ENCODE measurements at places on chromosomes 16 and 17.

DNA sequence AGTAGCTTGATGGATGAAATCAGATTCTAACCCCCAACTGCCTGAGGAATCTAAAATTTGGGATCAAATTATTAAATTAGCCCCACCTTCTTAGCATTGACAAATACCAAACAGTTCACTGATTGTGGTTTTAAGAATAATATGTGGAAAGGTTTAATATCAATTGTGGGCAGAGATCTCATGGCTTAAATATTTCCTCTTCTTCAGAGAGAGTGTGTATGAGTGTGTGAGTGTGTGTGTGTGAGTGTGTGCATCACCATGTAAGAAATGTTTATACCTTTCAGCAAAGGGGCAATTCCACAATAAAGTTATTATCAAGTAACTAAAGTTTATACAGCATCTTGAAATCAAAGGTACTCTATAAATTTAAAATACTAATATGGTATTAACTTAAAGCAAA lies 3.2 kb downstream of the SMURF2 start:
- DNase-seq, result no peak

GRCh38 chr17:39600997-39601597 lies 6.6 kb downstream of the NEUROD2 start:
- no peak for DNase-seq

DNA sequence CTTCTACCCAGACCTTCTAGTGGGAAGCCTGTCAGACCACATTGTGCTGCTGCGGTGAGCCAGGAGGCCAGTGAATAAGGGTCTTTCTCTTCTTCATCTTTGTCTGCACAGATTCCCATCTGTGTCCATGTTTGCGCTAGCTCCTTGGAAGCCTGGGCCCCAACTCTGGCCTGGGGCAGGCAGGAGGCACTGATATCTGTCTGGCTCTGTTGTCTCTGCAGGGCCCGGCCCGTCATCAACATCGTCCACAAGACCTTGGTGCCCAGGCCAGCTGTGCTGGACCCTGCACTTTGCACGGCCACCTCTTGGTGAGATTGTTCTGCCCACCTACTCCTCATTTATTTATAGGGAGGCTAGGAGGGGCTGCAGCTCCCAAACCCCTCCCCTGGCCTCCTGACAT lies 18.3 kb downstream of the ITGA3 start:
- DNase-seq, result no peak

GRCh38 chr17:9931144-9931741 lies 26.2 kb upstream of the RCVRN start:
- no peak for DNase-seq

- no peak for DNase-seq
Observed at GRCh38 chr16:84313921-84314320, 19.2 kb downstream of the WFDC1 start.

GRCh38 chr16:12617401-12617819 lies 186.3 kb downstream of the CPPED1 start:
- no peak for DNase-seq

DNA sequence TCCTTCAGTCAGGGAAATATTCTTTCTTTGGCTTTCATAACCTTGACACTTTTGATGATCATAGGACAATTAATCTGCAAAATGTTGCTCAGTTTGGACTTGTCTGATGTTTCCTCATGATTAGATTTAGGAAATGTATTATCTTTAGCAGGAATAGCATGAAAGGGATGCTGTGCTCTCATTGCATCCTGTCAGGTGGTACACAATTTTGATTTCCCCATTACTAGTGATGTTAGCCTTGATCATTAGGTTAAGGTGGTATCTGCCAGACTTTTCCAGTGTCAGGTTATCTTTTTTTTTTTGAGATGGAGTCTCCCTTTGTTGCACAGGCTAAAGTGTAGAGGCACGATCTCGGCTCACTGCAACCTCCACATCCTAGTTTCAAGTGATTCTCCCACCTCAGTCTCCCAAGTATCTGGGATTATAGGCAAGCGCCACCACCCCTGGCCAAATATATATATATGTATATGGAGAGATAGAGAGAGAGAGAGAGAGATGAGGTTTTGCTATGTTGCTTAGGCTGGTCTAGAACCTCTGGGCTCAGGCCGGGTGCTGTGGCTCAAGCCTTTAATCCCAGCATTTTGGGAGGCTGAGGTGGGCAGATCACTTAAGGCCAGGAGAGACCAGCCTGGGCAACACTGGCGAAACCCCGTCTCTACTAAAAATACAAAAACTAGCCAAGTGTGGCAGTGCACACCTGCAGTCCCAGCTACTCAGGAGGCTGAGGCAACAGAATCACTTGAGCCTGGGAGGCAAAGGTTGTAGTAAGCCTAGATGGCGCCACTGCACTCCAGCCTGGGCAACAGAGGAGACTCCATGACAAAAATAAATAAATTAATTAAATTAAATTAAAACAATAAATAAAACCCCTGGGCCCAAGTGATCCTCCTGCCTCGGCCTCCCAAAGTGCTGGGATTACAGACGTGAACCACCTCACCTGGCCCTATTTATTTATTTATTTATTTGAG lies 15.8 kb upstream of the CAVIN1 start:
- DNase-seq, result no peak

GRCh38 chr16:66930189-66930588 lies 4.0 kb downstream of the CIAO2B start:
- DNase-seq, result no peak

DNA sequence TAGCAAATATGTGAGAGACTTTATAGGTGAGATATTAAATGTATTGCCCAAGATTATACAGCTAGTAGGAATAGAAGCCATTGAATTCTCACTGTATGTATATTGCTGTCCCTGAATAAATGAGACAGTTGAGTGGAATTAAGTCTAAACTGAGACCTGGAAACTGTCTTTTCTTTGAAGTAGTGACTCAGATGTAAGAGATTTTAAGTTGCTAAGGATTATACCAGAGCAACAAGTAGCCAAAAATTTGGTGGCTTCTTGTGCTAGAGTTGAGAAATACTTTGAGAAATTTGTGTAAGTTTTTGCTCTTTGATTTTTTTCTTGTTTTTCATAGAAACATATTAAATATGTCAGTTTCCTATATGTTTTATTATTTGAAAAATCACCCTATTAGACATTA lies 58.7 kb downstream of the TANC2 start:
- no peak for DNase-seq

DNA sequence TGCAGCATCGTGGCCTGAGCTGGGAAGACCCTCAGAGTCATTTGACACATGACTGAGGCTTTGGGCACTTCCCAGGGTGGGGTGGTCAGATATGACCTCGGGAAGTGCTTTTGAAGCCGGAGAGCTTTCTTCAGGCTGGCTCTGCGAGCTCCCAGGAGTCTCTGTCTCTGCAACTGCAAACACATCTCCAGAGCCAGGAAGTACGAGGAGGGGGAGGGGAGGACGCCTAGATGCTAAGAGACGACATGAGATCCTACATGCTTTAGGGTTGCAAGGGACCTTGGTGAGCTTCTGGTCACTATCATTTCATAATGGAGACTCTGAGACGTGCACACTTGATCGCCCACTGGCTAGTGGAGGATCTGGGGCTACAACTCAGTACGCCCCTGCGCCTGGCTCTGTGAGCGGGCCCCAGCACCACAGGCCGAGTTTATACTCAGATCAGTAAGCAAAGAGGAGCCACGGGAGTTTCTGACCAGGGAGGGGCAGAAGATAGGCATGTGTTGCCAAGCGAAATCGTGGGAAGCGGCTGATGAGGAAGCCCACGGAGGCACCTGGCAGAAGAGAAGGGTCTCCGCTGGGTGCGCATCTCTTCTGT lies 527 bp upstream of the MGAT5B start:
- no peak for DNase-seq

GRCh38 chr17:29368926-29369325 lies 21.2 kb upstream of the TAOK1 start:
- no peak for DNase-seq

DNA sequence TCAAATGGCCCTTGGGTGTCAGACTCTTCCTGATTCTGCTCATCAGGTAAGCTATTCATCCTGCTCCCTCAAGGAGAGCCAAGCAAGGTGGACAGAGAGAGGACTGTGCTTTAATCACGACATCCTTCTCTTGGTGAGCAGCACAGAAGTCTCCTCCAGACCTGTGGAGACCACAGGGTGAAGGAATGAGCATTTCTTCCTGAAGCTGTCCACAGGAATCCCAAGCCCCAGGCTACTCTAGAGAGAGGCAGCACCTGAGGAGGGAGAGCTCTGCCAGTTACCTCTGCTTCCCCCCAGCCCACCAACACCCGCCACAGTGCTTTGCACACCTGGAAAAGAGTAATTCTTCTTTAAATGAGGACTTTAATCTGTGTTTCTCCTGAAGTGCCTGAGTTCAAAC lies 100.0 kb downstream of the PARN start:
- no peak for DNase-seq

DNA sequence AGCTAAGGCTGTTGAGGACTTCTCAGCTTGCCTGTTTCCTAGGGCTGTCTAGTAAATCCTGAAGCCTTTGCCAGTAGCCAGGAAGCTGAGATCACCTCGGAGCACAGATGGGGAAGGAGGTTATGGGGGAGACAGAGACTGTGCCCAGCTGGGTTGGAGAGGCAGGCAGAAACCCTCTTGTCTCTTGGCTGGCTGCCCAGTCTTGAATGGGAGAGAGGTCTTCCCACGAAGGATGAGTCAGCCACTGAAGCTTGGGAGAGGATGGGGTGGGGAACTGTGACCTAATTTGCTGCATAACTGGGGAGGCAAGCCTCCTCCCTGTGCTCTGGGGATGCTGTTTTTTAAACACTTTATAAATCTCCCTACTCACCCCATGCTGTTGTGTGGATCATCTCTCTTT lies 69.8 kb downstream of the SHISA9 start:
- peak; percentile 95 for DNase-seq

DNA sequence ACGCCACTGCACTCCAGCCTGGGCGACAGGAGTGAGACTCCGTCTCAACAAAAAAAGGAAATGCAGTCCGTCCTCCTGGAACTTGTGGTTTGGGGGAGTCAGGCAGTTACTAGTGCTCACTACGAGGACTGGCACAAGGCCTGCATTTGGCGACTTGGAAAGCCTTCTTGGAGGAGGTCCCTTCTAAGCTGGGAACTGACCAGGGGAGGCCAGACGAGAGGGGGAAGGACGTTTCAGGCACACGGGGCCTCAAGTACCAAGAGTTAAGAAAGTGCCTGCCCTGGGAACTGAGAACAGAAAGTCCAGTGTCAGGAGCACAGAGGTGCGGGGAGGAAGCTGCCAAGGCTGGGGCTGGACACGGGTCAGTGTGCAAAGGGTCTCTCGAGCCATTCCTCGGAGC lies 89.9 kb downstream of the ABR start:
- DNase-seq, result no peak

DNA sequence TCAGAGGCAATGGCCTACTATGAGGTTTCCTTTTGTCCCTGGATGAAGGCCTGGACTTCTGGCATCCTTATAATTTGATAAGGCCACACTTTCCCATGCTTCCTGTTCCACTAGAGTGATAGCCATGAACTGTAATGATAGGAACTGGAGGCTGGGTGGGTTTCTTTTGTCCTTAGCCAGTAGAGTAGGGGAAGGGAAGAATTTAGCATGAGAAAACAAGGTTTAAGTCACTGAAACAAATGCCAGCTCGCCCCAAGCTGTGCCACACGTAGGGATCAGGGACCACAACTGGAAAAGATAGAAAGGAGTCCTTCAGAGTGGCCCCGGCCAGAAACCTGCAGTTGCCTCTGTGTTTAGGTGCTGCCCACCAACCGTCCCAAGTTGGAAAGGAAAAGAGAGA lies 80.9 kb upstream of the C17orf78 start:
- DNase-seq, result no peak

DNA sequence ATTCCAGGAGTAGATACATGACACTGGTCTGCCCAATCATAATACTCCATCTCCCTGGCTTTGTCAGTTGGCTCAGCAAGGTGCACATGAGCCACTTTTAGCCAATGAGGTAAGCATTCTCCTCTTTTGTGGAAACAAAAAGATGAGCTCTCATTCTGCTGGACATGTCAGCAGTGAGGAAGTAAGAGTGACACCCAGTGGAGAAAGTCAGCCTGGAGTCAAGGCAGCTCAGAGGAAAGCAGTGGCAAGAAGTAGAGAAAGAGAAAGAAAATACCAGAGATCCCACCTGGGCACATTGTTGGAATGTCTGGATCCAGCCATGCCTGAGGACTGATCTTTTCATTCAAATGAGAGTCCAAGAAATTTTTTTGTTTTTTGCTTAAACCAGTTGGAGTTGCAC lies 496.9 kb upstream of the C16orf82 start:
- DNase-seq, result no peak

DNA sequence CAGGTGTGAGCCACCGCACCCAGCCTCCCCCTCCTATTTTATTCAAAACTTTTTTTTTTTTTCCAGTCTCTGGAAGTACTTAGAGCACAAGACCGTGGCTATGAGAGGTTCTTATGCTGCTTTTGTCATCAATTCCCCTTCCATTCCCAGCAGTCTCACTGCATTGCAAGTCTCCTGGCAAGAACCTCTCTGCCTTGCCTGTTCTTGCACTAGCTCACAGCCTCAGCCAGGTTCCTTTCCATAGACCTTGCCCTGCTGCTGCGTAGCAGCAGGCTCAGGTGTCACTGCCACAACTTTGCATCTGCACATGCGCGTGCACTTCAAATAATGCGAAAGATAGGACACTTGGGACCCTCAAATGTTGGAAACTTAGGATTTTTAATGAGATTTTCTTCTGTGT lies 15.6 kb downstream of the ATP6V0A1 start:
- DNase-seq, result no peak

GRCh38 chr16:83853834-83854233 lies 45.1 kb upstream of the MLYCD start:
- no peak for DNase-seq

GRCh38 chr16:83928341-83929055 lies 24.5 kb upstream of the OSGIN1 start:
- no peak for DNase-seq

- DNase-seq, result no peak
Observed at GRCh38 chr16:68346892-68347480, 36.2 kb downstream of the PRMT7 start.

GRCh38 chr16:57938936-57939871 lies 31.7 kb downstream of the CNGB1 start:
- DNase-seq, result no peak

DNA sequence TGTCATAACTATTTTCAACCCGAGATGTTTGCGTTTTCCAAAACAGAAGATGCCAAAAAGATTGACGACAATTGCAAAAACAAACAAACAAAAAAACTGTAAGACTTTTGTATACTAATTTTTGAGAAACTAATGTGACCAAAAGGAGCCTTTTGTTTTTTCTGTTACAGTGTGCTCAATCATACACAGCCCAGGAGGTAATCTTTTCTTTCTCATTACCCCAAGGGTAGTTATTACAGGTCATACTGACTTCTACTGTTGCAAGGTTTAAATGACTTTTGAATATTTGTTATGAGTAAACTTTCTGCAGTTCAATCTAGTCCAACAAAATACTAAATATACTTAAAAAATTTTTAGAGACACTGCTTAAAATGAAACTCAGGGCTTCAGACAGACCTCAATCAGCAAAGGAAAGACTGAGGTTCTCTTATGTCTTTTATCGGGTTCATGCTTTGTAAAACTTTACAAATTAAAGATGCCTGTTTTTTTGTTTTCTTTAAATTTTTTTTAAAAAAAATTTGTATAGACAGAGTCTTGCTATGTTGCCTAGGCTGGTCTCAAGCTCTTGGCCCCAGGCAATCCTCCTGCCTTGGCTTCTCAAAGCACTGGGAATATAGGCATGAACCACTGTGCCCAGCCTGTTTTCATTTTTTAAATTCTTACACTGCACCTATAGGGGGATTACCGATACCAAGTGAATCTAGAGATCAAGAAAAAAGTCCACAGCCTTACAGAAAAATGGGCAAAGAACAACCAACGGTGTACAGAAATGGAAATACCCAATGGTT lies 47.6 kb downstream of the SPOP start:
- DNase-seq, result no peak

GRCh38 chr16:311725-312124 lies 28.8 kb downstream of the PDIA2 start:
- DNase-seq, result no peak

- no peak for DNase-seq
Observed at GRCh38 chr16:2860826-2861567, 3.0 kb upstream of the PRSS22 start.

All from NCI-H524 treated with DMSO at 0.1 percent for 48 hours (cell line).